ENCODE measurements at places on chromosomes 1 and 21.

DNA sequence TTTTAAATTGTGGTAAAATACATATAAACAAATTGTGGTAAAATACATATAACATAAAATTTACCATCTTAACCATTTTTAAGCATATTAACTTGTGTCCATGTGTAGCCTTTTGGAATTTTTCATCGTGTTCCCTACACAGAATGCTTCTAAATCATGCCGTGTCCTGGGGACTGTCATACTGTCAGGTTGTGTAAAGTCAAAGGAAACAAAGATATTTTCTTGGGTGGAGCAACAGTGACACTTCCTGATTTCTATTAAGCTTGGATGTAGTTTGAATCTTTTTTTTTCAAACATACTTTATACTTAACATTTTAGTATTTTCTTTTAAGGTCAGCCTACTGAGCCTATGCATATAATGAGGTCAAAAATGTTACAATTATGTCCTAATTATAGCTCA lies 32.3 kb downstream of the DOP1B start:
- no peak for DNase-seq

- DNase-seq, result no peak
Observed at GRCh38 chr1:51302746-51303145, 27.6 kb downstream of the TTC39A start.

DNA sequence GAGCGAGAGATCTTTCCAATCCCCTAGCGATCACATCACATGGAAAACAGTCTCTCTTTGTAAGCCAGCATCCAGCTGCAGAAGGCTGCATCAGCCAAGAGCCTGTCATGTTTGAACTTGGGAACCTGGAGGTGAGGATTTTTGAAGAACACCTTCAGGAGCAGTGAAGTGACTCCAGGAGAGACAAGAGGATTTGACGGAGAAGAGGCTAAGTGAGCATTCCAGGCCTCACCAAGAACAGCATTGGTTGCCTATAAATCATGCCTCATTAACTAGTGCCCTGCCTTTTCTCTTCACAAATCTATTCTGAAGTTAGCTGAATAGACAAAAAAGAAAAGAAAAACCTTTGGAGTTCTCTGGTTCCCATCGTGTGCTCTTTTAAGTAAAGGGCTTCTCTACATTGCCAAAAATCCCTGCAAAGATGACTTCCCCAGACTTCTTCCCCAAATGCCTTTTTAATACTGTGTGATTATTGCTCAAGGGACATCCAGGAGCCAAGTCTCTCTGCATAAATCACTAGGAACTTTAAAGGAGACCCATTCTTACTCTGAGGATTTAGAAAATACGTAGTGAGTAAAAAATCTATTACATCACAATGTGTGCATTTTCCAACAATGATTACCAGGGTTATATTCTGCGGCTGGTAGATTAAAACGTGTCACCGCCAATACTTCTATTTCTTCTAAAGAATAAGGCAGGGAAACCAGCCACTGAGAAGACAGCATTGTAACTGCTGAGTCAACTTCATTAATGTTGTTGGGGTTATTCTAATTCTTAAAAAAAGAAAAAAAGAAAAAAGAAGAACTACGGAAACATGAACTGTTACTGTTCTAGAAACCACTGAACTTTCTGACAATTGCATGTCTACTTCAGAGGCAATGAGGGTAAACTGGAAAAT lies 95.2 kb downstream of the KIF14 start:
- DNase-seq, result no peak

DNA sequence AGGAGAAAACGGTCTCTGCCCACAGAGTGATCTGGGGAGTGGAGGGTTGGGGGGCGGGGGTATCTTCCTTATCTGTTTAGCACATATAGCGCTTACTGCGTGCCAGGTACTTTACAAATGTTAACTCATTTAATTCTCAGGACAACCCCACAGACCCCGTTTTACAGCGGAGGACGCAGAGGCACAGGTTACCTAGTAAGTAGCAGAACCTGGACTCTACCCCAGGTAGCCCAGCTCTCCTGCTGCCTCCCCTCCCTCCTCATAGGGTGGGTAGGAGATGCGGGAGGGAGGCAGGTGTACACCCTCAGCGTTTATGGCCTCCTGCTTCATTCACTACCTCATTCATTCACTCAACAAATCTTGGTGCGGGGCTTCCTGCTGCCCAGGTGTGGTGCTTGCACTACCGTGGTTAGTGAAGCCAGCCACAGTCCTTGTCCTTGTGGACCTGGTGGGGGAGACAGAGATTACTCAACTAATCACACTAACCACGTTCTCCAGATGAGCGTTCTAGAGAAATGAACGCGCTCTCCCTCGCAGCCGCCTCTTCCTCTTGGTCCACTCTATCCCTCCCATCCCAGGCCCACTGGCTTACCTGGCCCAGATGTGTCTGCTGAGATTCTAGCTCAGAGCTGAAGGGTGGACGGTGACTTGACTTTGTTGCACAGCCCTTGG lies 102.0 kb downstream of the IER5 start:
- DNase-seq, result no peak

- no peak for DNase-seq
Observed at GRCh38 chr1:167121375-167122120, 27.7 kb downstream of the STYXL2 start.

DNA sequence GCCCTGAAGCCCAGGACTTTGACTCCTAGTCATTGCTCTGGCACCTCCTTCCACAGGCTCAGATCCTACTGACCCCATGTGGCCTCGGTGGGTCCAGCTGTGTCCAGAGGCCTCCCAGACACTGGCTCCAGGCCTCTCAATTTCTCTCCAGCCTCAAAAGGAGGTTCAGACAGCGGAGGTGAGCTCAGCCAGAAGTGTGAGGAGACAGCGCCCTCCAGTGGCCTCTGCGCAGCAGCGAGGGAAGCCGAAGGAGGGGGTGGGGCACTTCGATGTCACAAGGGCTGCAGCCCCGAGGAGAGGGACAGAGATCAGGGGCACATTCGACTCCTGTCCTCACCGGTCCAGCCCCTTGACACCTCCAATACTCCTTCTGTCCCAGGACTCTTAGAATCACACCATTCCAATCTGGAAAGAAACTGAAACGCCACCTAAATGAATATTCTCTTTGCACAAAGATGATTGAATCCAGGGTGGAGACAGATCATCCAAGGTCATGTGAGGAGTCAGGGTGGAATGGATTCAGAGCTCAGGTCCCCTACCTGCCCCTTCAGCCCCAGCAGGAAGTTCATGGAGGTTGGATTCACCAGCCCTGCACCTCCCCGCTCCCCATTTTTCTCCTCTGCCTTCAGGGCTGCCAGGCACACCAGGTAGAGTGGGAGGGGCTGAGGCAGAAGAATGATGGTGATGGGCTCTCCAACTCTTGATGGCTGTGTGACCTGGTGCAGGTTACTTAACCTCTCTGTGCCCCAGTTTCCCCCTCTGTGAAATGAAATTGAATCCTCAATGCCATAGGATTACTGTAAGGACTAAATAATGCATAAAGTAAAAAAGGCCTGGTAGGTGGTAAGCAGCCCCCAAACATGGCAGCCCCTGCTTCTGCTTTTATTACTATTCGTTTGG lies 34.8 kb upstream of the ZBTB40 start:
- DNase-seq, result no peak

GRCh38 chr1:167450843-167451242 lies 67.5 kb downstream of the CD247 start:
- no peak for DNase-seq

DNA sequence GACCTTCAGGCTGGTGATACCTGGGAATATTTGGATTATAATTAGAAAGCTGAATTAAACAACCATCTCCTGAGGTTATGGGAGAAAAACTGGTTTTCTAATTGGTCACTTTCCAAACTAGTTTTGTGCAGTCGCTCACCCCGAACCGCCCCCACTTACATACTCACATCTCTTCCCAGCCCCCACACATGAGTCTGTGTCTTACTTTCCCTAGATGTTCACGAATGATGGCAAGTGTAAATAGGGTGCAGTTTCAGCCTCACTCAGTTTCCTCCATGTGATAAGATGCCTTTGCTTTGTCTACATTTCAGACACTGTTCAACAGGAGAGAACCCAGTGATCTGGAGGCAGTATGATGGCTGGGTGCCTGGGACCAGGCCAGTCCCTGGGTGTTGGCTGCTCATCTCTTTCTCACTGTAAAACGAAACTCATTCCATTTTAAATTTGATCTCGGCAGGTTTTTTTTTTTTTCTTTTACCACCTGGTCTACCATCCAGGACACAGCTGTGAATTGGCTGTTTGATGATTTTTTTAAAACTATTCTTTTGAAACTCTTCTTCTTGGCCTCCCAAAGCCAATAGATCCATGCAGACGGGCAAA lies 164.3 kb upstream of the RAB4A start:
- no peak for DNase-seq

All from cortex of kidney (tissue), 1 donor.